ENCODE measurements at places on chromosomes 16 and 17.

GRCh38 chr16:11665071-11665491, 3.2 kb upstream of the SNN start:
- DNase-seq, result no peak

DNA sequence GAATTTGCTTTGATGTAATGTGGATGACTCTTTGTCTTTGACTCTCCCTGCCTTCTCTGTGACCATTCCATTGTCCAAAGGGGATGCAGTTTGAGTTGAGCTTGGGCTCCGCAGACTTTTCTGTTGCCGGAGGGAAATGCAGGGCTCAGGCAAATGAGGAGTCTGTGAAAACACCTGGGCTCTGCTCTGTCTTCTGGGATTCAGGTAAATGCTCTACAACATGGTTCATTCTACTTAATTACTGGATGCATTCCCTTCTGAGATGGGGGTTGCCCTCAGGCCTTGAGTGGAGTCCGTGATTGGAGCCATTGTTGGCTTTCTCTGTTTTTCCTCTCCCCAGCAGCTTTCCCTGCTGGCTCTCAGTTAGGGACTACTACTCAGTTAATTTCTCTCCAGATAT, 26.4 kb upstream of the SPNS2 start:
- no peak for DNase-seq

GRCh38 chr16:59484833-59485516, 750.9 kb upstream of the GOT2 start:
- DNase-seq, result no peak

GRCh38 chr16:58105631-58106030, 23.6 kb downstream of the CFAP20 start:
- no peak for DNase-seq

DNA sequence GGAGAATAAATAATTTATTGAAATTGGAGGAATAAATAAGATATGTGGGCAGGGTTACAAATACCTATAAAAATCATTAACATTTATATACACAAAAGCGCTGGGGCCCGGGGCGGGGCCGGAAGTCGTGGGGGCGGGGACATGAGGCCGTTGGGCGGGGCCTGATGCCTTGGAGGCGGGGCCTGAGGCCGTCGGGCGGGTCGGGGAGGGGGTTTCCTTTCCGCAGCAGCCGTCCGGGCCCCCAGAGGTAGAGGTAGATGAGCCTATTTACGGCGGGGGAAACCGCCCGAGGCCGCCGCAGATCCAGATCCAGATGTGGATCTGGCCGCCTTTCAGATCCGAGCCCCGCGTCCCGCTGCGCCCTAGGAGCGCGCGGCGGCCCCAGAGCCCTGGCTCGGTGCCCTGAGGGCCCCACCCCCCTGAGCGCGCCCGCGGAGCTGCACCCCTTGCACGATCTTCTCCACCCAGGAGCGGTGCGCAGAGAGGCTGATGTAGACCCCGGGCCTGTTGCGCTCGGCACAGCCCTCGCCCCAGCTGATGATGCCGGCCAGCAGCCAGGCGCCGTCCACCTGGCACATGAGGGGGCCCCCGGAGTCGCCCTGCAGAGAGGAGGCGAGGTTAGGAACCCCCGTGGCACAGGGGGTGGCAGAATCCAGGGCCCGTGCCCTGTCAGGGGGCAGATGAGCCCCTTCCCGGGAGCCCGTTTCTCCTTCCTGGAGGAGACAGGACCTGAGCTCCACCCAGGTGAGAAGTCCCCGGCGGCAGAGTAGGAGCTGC, 5.1 kb downstream of the PRSS22 start:
- no peak for DNase-seq

GRCh38 chr17:15954222-15954621, 9.3 kb downstream of the ADORA2B start:
- DNase-seq, result no peak

- DNase-seq, result no peak
Measured at GRCh38 chr16:27531186-27531585, 18.5 kb downstream of the GTF3C1 start.

DNA sequence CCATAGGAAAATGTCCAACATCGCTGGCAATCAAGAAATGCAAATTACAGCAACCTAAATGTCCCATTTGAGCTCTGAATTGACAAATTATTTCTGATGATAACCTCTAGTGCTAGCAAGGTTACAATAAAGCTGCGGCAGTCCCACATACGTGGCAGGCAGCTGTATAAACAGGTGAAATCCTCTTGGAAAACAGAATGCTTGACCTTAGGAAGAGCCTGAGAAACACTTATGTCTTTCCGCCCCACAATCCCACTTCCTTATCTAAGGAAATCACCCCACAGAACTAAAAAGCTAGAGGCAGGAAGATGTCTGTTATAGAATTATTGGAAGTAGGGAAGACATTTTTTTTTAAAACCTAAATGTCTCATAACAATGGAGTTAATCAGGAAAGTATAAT, 154.3 kb downstream of the KATNIP start:
- DNase-seq, result no peak

GRCh38 chr17:54840885-54841591, 59.6 kb upstream of the TOM1L1 start:
- DNase-seq, result no peak

DNA sequence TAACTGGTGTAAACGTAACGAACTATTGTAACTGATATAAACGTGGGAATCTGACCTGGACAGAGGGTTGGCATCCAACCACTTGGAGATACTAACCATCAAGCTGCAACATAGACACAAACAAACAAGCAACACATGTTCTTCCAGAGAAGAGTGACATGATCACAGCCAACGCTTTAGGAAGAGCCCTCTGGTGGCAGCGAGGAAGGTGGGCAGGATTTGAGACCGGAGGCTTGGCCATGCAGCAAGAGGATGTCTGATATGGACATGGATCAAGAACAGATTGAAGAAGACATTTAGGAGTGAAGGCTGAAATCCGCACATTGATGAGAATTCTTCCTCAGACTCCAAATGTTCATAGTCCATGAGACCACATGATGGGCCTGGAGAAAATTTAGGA, 40.3 kb upstream of the TNRC6A start:
- peak; percentile 42 for DNase-seq

- DNase-seq, result no peak
Measured at GRCh38 chr17:34726536-34727384, 147.4 kb downstream of the TMEM132E start.

DNA sequence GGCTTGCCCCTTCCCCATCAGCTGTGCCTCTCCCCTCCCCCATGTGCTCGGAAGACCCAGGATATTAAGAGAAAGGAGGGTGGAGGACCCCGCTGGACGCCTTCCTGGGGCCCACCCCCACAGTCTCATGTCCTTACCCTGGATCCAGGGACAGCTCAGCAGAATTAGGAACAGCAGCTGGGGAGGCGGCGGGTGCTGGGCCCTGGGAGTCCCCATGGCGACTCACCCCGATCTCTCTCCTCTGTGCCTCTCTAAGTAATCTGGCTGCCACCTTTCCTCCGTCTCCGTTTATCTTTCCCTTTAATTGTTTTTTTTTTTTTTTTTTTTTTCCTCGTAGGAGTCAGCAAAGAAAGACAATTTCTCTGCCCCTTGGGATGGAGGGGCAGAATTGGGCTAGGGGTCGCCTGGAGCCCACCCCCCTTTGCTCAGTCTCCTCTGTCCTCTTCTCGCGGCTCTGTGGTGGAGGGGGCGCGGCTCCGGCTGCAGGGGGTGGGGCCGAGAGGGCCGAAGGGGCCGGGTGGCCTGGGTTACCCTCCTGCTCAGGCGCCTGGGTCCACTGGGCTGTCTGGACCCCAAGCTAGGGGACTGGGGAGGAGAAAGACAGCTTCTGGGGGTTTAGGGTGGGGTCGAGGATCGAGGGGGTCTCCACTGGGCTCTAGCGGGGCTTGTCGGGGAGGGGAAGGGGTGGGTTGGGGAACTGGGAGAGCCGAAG, 390 bp downstream of the SEZ6L2 start:
- no peak for DNase-seq

- DNase-seq, result no peak
Measured at GRCh38 chr16:62720651-62721050, 684.4 kb upstream of the CDH8 start.

DNA sequence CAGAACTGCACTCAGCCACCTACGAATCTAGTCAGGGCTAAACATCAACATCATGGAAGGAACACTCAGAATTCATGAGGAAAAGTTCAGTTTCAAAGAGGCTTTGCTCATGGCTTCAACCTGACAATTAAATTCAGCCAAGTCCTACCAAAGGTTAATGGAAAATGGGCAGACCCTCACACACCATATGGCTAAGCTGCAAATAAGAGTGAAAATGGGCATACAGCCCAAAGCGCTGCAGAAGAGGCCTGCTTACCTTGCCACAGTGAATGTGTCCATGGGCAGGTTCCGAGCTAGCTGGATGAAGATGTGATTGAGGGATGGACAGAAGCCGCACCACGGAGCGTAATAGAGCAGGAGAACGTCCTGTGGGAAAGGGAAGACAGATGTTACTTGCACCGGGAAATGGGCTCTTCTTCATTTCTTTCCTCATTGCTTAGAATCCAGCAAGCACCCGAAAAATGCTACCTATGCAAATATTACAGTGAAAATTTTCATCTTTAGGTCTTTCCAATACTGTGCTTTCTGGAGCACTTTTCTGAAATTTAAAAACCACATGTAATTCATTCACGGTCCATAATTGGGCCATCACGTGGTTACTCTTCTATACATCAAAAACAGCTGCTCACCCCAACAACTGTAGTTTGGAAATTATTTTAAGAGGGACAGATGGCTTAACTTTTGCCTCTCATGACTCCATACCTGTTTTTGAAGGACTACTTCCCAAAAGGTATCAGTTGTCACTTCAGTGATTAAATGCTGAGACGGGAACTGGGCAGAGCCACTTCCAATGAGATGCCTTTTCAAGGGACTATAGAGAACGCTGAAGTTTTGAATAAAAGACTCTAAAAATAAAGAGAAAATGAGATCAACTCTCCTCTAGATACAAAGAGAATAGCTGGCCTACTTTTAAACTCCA, 19.6 kb downstream of the SNN start:
- DNase-seq, result no peak

DNA sequence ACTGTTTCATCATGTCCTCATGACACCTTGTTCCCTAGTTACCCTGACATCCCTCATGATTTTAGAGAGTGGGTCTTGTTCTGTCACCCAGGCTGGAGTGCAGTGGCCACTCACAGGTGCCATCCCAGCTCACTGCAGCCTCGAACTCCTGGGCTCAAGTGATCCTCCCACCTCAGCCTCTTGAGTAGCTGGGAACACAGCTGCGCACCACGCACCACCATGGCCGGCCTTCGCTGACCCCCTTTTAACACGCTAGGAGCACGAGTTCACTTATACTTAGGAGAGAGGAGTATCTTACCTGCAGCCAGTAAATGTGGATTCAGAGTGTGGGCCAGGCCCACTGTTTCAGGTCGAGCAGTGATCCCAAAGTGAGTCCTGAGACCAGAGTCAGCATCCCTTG, 21.4 kb downstream of the NT5M start:
- DNase-seq, result no peak
